Suppressor macrophage (primary cell): ENCODE measurements at places on chromosomes 5 and 9.
A peak's percentile ranks its signal among the peaks of the same experiment; 100 is the strongest.

GRCh38 chr5:78985725-78986223, 664 bp upstream of the ARSB start:
- DNase-seq = peak; percentile 55

DNA sequence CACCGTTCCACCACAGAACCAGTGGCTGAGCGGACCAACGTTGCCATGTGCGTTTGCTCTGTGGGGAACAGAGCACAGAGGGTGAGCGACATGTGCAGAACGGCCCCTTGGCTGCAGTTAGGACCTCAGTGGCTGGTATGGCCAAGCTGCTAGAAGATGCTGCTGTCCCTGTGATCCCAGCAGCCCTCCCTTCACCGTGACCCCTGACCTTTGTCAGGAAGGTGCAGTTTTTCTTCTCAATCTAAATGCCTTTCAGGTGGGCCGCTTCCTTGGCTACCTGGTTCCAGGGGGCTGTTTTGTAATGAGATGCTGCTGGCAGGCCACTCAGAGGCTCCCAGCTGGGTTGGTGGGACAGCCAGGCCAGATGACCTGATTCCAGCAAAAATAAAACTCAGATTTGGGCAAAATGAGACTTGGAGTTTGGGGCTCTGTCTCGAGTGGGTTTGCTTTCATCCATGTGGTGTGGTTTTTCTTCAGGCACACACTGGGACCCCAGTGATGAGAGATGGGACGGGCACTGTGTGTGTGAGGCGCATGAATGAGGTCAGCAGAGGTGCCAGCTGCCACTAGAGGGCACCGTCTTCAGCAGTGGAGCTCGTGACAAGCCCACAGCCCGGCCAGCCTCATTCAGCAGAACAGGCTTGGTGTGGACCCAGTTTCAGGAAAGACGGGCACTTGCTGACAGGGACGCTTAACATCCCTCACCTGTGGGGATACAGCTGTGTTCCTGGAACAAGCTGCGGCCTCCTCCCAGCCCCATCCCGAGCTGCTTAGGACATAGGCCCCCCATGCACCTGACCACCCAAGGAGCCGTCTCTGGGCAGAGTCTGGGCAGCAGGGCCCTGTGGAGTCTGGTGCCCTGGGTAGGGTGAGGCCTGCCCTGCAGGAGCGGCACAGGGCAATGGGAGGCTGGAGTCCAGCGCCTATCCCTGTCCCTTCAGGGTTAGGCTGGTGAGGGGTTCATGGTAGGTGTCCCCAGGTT, 4.1 kb downstream of the MRPS2 start:
- peak; percentile 83 for DNase-seq

DNA sequence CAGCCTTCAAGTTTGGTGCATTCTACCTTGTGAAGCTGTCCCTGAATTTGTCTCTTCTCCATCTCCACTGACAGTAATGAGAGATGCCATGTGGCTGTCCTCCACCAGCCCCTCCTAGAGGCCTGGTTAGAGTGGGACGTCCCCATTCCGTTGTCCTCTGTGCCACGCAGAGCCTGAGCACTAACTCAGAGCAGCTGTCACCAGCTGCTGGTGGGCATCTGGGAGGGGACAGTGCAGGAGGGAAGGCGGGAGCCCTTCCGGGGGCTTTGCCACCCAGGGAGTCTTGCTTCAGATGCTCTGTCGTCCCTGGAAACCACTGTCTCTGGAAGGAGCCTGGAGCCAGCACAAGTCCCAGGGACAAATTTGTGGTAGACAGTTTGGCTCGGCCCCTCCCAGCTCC, 78.6 kb downstream of the PDZD2 start:
- no peak for DNase-seq

GRCh38 chr5:38257308-38258041, 884 bp upstream of the EGFLAM start:
- no peak for DNase-seq

- DNase-seq = peak; percentile 12
These were observed 43.7 kb upstream of the ITGA1 start for GRCh38 chr5:52743970-52744369.

- no peak for DNase-seq
These were observed 363.5 kb downstream of the CDH9 start for GRCh38 chr5:26674846-26675245.

- peak; percentile 19 for DNase-seq
These were observed 48.6 kb downstream of the ANXA2R start for GRCh38 chr5:42991404-42992087.

DNA sequence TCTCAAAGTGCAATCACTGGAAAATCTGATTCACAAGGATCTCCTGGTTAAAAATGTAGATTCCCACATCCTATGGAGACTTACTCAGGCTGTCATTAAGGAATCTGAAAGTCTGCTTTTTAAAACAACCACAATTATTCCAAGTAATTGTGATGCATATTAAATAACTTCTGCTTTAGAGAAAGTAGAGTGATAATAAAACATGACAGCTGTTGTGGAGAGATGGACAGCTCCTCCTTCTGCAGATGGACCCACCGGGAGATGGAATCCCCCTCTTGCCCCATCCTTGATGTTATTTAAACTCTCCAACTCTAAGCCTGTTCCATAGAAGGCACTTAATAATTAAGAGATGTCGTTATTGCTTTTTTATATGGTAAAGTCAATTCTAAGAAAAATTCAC, 802.2 kb downstream of the CDH12 start:
- no peak for DNase-seq

GRCh38 chr5:68381060-68381459, 165.5 kb downstream of the PIK3R1 start:
- no peak for DNase-seq

- no peak for DNase-seq
These were observed 336.7 kb upstream of the CLINT1 start for GRCh38 chr5:158195416-158196210.

DNA sequence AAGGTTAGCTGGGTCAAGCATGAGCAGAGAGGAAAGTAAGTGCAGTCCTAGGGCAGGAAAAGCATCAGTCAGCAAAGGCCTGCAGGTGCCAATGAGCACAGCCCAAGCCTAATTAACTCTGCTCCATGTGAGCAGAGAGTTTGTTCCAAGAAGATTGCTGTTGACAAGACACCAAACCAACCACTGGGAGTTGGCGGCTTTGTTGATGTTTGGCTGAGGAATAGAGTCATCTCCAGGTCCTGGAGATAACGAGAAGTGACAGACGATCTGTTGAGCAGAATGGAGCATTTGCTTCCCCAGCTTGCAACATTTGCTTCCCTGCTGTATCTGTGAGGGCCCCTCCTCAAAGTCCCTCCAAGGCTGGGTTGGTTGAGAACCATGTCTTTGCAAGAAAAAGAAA, 68.2 kb downstream of the FAM114A2 start:
- DNase-seq = no peak

GRCh38 chr5:19959830-19960384, 28.1 kb downstream of the CDH18 start:
- no peak for DNase-seq
